ENCODE measurements at places on chromosomes 3 and 15.

GRCh38 chr3:35705904-35706303 lies 66.6 kb downstream of the ARPP21 start:
- DNase-seq: no peak

- DNase-seq: no peak
These were observed 27.6 kb downstream of the ZNF592 start for GRCh38 chr15:84775867-84776449.

DNA sequence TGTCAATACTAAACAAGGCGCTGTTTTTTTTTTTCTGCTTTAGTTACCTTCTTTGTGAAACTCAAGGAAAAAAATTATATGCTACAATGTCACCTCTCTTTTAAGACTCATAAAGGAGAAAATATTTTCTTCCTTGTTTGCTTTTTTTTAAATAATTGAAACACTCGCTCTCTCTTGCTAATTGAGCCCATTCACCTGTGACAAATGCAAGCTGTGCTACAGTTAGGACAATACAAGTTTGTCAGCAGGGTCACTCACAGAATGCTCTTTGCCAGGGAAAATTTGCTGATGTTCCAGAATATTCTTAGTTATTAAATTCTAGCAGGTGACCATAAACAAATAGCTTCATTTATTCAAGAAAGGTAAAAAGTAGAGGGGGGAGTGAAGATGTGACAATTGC lies 375.9 kb upstream of the DPPA4 start:
- DNase-seq: no peak

DNA sequence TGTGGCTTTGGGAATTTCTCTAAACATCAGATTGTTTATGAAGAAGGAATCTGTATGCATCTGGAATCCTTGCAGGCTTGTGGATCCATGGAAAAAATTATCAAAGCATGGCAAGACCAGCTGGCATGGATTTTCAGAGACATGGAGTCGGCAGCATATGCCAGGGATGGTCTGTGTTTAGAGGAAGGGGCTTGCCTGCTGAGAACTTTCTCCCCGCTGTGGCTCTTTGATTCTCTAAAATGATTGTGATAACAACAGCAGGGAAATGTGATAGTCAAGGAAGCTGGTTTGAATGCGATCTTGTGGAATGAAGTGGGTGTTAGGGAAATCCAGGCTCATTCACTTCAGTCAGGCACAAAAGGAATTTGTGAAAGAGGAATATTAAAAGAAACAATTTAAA lies 245.7 kb upstream of the THRB start:
- DNase-seq: no peak

- no peak for DNase-seq
These were observed 42.5 kb upstream of the UBE3A start for GRCh38 chr15:25481208-25481859.

DNA sequence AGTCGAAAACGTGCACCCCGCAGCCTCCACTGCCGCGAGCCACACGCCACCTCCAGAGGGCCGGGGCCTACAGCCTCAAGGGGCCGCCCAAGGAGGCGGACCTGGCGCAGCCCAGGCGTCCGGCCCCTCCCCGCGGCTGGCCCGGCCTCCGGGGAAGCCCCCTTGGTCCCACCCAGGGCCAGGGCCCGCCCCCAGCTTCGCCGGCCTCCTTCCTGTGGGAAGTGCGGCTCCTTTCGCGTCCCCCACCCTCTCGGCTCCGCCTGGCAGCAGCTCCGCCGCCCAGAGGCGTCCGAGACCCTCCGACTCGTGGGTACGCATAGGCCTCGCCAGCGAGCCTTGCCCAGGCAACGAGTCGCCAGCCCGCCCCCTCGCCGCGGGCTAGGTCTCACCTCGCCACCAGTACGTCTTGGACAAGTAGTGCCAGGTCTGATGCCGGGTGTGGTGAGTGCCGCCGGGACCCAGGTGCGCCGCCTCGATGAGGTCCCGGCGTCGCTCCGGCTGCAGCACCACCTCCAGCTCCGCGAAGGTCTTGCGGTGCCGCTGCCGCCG lies 642 bp downstream of the ZBTB11 start:
- DNase-seq: peak; percentile 75

DNA sequence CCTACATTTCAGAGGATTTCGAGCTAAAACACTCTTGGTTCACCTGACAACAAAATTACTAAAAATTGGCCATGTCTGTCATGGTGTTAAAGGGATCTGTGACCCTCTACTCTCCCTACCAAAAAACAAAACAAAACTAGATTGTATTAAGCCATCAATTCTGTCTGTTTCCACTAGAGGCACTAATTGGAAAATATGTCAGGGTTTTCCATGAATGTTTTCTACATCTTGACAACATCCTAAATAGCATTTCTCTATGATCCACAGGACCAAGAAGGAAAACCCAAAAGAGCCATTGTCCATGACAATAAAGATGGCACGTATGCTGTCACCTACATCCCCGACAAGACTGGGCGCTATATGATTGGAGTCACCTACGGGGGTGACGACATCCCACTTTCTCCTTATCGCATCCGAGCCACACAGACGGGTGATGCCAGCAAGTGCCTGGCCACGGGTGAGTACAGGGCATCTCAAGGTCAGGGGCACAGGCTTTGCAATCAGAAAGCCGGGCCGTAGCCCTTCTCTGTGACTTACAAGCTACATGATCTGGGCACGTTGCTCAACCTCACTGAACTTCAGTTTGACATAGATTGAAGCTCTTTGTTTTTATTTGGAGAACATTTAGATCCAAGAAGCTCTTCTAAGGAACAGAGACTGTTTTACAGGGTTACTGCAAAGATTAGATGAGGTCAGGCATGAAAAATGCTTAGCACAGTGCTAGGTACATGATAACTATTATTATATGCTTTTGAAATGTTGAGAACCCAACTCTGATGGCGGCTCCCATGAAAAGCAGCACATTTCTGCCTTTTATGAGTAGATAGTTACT lies 74.8 kb downstream of the DNASE1L3 start:
- no peak for DNase-seq

GRCh38 chr3:125140818-125141595 lies 71.5 kb downstream of the SLC12A8 start:
- no peak for DNase-seq

GRCh38 chr3:147497286-147497685 lies 88.1 kb downstream of the ZIC1 start:
- no peak for DNase-seq

GRCh38 chr15:99764522-99764921 lies 31.3 kb upstream of the LYSMD4 start:
- DNase-seq: no peak

DNA sequence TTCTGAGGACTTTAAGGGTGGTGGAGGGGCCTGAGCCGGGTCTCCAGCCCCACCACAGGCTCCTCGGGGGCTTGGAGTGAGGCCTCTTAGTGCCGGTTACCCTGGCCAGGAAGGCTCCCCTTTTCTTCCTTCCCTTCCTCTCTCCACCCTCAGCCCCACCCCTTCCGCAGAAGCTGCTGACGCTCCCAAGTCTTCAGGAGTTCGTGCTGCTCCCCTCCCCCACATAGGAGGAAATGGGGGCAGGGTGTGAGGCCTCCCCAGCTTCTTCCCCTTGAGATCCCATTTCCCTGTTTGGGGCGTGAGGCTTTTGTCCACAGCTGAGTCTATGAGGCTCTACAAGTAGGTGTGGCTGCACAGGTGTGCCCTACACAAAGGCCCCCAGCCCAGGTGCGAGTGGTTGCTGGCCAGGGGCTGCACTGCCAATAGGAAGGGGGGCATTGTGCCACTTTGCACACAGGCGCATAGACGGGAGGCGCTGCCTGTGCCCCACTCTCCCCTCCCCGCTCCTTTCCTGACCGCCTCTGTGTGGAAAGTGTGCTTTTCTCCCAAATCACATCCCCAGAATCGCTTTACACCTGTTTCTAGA lies 915 bp upstream of the CALML4 start:
- DNase-seq: no peak

- DNase-seq: no peak
These were observed 791.6 kb downstream of the ROBO1 start for GRCh38 chr3:78976200-78976599.

DNA sequence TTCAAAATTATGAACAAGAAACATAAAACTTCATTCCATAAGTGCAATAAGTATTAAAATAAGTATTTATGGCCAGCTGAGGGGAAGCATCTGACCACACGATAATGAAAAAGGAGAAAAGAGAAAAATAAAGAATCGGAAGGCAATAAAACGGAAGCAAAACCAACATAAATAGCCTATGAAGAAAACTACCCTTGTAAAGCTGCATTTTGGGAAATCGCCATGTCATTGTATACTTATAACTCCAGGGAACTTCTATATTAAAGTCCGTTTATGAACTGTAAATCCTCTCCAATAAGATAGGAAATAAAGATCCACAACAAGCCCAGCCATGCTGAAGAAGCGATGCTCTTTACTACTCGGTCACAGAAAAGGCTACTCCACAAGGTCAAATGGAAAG lies 47.7 kb downstream of the MORC1 start:
- DNase-seq: no peak

GRCh38 chr15:89206908-89207331 lies 14.5 kb downstream of the RLBP1 start:
- DNase-seq: peak; percentile 13

- DNase-seq: peak; percentile 48
These were observed 12.3 kb upstream of the PGPEP1L start for GRCh38 chr15:99019558-99020540.

GRCh38 chr15:52078876-52079700 lies 33.5 kb downstream of the BCL2L10 start:
- DNase-seq: no peak

GRCh38 chr3:15342246-15342645 lies 9.9 kb upstream of the SH3BP5 start:
- DNase-seq: no peak

DNA sequence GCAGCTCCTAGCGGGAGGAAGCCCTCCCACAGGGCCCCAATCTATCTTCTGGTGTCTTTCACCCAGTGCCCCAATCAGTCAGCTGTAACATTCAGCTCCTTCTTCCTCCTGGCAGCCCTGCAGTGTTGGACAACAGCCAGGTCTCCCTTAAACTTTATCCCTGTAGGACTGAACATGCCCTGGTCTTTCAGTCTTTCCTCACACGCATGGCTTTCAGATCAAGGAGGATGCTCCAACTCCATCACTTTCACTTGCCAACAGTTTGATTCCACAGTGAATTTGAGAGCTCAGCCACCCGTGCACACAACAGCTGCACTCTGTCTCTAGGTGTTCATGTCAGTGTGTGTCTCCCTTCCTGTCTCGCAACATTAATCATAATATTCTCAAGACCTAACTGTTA lies 28.5 kb upstream of the LRRC34 start:
- DNase-seq: no peak

DNA sequence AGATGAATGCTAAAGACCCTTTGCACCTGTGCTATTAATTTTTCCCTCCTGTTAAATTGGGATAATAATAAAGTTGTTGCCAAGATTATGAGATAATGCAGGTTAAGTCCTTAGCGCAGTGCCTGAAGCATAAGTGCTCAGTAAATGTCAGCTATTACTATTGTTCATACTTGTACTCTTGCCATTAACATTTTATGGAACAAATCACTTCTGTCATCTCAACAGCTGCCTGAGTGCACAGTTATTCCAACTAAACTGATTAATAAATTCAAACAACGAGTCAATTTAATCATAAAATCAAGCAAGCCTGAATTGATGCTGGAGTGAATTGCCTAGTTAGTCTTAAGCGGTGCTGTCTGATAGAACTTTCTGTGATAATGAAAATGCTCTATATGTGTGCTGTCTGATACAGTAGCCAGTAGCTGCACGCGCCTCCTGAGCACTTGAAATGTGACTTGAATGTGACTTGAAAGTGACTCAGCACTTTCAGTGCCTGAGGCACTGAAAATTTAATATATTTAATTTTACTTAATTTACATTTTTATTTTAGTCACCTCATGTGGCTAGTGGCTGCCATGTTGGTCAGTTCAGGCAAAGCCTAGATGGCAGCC lies 198.7 kb upstream of the PFN2 start:
- no peak for DNase-seq

Measured in non-pigmented ciliary epithelial cell (primary cell).